ENCODE measurements at places on chromosomes 6 and 20.

DNA sequence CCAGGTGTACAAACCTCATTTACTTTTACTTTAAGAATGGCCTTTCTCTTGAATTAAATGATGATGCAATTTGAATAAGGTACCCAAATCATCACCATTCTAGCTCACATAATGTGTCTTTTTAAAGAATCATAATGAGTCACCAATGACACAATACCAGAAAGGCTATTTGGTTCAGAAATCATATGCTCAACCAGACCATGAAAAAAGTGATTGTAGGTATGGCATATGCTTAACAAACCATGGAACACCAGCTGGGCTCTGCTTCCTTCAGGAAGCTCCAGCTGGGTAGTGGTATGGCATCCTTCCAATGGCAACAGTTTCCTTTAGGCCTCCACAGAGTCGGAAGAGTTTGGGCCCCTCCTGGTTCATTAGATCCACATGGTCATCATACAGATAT, 128.2 kb downstream of the FRK start:
- peak; percentile 27 for DNase-seq

DNA sequence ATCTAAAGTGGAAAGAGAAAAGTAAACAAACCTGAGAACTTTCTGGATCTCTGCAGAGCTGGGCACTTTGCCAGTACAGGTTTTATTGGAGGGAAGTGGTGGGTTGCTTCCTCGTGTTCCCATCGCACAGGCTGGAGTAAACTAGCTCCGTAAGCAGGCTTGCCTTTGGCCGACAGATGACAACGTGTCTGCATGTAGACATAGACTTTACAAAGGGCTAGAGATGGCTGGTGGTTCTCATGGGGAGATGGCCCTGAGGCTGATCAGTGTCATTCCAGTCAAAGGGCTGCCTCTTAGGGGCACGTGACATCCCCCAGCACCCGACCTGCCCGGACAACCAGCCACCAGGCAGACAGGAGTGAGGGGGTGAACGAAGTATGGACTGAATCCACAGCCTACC, 98.8 kb downstream of the YTHDF1 start:
- no peak for DNase-seq

GRCh38 chr6:106546261-106546690, 83.0 kb downstream of the RTN4IP1 start:
- DNase-seq, result peak; percentile 73

GRCh38 chr6:89122625-89123024, 4.8 kb upstream of the SRSF12 start:
- peak; percentile 56 for DNase-seq

GRCh38 chr20:60565083-60565482, 606.9 kb downstream of the CDH26 start:
- no peak for DNase-seq

Measured in epithelial cell of esophagus (primary cell).